Activated CD8-positive, alpha-beta memory T cell treated with anti-CD3 and anti-CD28 coated beads for 4 hours (primary cell): ENCODE measurements at places on chromosomes 6 and 20.
A peak's percentile ranks its signal among the peaks of the same experiment; 100 is the strongest.

GRCh38 chr6:21264288-21265033 lies 329.1 kb upstream of the SOX4 start:
- DNase-seq: no peak

DNA sequence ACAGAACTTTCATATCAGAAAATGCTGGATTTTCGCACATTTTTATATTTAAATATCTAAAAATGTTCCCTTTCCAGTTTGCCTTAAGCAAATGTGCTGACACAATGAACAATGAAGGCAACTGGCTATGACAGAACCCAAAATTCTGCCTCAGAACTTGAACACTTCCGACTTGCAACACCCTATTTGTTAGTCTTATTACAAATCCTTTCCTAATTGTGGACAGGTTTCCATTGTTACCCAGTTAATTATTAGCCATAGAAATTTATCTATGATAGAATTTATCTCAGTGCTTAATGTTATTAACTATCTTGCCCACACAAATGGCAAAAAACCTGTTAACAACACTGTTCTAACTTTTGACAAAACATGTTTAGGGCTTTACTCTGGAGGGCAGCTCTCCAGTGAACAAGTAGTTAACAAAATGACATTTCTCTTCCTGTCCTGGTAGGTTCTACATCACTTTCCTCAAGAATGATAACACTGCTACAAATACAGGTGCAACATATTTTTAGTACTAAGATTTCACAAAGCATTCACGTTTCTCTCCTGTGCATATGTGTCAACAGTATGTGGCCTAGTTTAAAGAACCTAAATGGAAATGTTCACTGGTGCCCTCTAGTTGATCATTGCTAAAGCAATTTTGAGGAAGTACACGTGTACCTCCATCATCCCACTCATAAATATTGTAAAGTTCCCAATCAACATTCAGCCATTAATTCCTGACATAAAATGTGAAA lies 58.4 kb downstream of the HIVEP2 start:
- no peak for DNase-seq

DNA sequence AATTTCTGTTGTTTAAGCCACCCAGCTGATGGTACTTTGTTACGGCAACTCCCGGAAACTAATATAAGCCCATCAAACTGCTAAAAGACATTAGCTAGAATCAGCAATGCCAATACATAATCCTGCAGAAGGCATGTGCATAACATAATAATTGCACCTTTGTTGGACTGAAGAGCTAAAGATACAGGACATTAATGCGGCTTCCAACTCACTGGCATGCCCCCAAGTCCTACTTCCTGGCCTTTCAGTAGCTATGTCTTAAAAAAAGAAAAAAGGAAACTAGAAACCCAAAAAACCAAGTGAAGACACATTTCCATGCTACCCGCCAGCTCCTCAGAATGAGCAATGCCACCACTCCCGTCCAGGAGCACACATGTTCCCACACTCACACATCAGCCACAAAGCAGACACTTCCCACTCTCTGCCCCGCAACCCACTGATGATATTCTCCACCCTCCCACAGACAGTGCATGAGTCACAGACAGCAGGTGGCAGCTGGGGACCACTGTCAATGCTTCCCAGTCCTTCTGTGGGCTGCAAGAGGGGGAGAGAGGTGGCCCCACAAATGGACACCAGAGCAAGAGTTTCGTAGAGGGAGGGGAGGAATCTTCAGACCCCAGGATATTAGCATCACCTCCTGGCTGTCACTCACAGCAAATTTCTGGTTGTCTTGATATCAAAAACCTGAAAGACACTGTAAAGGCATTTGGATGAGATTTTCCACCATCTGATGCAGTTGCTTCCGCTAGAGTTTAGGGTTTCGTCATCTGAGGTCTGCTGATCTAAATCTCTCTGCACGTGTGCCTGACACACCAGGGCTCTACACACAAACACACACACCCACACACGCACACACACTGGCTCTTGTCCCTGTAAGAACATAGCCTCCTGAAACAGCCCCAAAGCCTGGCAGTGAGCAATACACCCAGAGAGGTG lies 32.8 kb downstream of the GFOD1 start:
- peak; percentile 72 for DNase-seq

DNA sequence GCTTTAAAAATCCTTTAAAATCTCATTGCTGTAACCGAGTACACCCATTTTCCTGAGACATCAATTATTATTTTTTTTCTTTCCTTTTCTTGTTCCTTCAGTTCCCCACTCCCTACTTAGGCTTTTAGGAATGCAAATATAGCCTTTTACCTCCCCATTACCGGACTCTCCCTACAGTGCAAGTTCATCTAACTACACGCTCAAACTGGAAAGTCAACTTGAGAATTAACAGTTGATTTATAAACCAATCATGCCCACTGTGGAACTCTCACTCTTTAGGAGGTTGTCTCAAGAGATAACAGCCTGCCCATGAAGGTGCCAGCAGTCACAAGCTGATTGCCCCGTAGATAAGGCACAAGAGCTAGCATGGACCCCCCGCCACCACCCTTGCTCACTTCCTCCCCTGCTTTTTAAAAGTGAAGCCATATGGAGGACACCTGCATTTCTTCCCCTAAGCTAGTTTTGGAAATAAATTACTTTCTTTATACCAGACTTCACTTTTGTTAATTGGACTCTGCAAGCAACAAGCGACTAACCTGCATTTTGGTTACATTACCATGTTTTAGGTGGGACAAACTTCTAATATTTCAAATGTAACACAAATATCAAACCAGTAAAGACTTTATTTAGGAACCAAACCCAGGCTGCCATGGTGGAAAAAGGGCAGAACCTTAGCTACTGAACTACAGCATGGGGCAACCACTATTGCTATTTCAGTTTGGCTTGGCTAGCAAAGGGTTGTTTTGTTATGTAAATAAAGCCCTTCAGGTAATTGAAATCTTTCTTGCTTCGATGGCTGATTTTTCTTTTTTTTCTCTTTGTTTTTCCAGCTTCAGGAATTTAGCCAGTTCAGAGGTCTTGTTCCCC lies 34.9 kb downstream of the UBD start:
- no peak for DNase-seq

GRCh38 chr6:37005061-37005810 lies at the start of gene FGD2:
FGD2 (plus strand) TSS chr6:37005655; CDS start chr6:37005818, 163 bp downstream.
- no peak for DNase-seq

- DNase-seq: no peak
Observed at GRCh38 chr20:34712525-34713192, 8.5 kb downstream of the TP53INP2 start.

- DNase-seq: no peak
Observed at GRCh38 chr6:43993881-43994523, 133.2 kb downstream of the MRPL14 start.

GRCh38 chr6:108001696-108002231 lies 43.8 kb upstream of the SEC63 start:
- DNase-seq: no peak

DNA sequence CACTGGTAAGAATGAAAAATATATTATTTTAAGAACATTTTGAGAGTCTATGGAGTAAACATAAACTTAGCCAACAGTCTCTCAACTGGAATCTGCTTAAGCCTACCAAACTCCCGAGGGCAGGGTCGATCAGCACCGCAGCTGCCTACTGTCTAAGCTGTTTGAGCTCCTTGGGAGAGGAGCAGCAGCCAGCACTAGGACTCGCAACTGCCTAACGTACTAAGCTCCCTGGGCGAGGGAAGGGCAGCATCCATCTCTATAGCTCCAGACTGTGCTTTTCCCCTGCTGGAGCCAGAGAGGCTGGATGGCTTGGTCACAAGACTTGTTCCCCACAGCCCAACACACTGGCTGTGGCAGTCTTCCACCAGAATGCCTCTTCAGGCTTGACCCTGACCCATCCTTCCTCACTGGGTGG lies 96.4 kb downstream of the MOXD1 start:
- no peak for DNase-seq

GRCh38 chr20:24951536-24952083 lies 2.5 kb downstream of the CST7 start:
- no peak for DNase-seq

DNA sequence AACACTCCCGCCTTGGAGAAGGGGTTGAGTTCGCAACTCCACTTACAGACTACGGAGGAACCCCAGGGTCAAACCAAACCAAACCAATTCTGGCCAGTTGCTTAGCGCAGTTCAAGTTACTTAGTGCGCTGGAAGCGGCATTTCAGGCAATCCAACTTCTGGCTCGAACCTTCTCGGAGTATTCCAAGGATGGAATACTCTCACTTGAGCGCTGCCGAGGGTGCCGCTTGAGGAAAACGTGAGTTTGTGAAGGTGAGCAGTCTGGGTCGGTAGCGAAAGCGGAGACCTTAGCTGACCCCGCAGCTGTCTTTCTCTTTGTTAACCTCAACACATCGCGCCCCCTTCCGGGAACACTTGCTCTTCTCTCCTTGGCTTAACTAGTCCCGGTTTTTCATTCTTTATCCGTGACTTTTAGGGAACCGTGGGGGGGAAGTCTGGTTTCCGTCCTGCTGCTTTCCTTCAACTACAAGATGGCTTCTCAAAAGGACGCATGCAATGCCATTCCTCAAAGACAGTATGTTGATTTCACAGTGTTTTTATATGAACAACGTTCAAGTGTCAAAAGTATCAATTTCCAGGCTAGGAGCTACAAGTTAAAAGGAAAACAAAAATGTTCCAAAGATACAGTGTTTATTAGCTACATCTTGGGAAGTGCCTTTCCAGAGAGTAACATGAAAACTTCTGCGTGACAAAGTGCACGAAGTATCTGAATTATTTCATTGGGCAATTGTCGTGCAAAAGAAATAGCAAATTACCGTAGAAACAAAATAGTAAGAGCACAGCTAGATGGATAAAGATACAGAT lies 741 bp upstream of the PNISR start:
- DNase-seq: peak; percentile 43

DNA sequence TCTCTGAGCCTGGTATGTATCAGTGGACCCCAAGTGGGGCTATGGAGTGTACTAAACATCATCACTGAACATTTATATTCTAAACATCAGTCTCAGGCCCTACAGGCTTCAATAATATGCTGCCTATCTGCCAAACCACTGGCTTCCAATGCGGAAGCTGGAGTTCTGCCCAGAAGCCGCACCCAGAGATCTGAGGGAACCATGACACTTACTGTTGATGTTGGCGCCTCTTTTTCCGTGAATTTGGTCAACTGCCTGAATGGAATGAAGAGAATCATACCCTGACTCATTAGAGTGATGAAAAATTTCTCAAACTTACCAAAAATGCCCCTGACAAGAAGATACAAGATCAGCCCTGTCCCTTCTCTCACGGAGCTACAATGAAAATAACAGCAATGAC lies 66.2 kb downstream of the SLC22A23 start:
- DNase-seq: no peak

DNA sequence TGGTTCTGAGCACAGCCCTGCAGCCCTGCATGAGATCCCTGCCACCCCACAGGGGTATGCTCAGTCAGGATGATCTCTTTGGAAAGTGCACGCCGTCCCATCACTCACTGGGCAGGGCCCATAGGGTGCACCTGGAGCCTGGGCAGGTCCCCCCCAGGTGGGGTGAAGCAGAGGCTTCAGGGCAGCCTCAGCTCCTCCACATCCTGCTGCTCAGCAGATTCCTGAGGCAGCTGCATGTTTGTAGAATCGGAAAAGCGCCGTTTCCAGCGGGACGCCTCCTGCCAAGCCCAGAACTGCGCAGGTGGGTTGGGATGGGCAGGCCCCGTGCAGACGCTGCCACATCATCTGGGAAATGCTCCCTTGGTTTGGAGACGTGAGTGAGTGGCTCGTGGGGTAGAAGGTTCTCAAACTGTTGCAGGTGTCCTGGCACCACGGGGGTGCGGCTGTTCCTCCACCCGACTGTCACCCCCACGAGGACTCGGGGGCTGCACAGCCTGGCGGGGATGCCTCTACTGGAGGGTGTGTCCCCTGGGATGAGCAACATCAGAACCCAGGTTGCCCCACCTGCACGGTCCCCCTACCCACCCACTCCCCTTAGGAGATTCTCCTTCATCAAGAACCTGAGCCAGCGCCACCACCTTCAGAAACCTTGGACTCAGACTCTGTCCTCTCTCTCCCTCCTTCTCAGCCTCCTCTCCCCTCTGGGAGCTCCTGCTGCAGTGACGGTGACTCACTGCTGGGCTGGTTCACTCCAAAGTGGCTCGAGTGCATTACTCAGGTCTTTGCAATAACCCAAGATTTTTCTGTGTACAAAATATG lies 334.1 kb downstream of the TAF4 start:
- DNase-seq: no peak

- DNase-seq: no peak
Observed at GRCh38 chr20:44758247-44759101, 12.8 kb downstream of the KCNK15 start.
